ENCODE measurements at places on chromosomes 2 and 18.

DNA sequence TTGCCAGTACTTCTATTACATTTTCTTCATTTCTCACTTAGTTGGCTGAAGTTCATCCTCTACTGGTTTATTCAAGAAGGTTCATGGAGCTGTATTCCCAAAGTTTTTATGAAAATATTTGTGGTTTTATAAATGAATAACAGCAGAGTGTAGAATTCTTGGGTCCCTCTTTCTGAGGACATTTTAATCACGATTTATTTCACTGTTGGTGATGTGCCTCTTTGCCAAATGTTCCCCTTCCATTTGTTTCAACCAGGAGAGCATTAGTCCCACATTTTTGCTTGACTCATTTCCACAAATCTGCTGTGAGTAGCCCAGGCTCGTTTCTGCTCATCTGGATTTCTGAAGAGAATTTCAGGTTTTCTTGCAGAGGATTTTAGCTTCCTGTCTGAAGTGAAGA lies 20.8 kb downstream of the COPS7B start:
- DNase-seq: no peak

DNA sequence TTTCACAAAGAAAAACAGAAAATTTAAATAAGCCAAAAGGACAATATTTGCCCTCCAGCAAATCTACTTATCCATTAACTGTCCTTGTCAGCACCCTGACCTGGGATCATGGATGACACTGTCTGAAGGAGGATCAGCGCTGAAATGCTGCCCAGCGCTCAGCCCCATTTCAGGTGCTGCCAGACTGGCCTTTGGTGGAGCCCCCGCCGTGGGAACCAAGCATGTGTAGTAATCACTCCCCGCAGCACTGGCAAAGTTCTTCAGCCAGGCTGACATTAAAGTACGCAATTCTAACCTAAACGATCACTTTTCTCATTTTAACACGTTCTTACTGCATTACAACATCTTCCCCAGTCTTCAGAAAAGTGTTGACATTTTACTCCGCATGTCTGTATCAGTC lies 108.6 kb upstream of the GPC1 start:
- no peak for DNase-seq

DNA sequence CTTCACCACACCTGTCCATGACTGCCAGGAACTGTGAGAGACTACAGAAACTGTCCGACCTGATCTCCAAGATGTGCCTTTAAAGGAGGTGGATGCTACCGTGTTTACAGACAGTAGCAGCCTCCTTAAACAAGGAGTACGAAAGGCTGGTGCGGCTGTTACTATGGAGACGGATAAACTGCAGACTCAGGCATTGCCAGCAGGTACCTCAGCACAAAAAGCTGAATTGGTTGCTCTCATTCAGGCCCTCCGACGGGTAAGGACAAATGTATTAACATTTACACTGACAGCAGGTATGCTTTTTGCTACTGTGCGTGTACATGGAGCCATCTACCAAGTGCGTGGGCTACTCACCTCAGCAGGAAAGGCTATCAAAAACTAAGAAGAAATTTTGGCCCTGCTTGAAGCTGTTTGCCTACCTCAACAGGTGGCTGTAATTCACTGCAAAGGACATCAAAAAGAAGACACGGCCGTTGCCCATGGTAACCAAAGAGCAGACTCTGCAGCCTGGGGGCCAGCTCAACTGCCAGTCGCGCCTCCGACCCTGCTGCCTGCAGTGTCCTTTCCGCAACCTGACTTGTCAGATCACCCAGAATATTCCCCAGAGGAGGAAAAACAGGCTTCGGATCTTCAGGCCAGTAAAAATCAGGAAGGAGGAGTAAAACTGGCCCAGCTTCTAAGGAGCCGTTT lies 30.9 kb downstream of the SKA1 start:
- DNase-seq: no peak

- DNase-seq: no peak
These were observed 48.1 kb downstream of the MYOM1 start for GRCh38 chr18:3171631-3172030.

DNA sequence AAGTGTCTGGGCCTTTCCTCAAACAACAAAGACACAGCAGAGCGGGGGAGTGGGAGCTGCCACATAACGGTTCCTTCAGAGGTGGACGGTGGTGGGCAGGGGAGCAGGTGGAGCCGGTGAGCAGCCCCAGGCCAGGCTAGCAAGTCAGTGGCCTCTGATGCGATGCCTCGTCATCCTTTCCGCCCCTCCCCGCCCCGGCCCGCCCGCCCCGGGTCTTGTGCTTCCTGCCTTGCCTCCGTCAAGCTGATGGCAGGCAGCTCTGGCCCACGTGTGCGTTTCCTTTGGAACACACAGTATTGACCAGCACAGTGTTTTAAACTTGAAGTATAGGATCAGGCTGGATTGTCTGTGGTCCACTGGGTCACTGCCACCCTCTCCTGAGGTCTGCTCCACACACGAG lies 38.9 kb downstream of the PIEZO2 start:
- DNase-seq: no peak

DNA sequence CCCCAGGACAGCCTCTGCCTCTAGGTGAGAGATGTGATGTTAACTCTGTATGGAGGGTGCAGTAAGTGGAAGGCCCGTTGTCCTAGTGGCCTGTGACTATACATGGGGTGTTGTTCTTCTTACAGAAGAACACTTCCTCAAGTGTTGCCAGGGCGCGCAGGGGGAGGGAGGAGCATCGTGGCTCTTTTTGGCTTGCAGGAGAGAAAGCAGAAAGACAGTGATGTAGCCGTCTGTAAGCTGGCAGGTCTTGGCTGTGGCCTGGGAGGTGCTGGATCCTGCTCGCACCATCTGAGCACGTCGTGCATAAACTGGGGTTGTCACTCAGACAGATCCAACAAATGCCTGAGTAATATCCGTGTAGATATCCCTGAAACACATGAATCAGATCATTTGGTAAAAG lies 44.3 kb downstream of the ZNF236 start:
- DNase-seq: no peak

Data from liver (tissue), 10 donors.